ENCODE measurements at places on chromosomes 4 and X. TPM values are rescaled to one million over a fixed set of nuclear protein-coding genes. Genes with fewer than 3 reads are reported as not detected.

Gene CXCL10
- 3.0 TPM for polyA plus RNA-seq

Gene IL21
- not detected for polyA plus RNA-seq

Gene LDB2
- 180 TPM for polyA plus RNA-seq

Gene TRIM75
- polyA plus RNA-seq, result not detected

Gene ZAR1
- not detected for polyA plus RNA-seq

Gene NWD2
- not detected for polyA plus RNA-seq

Gene OPN1MW
- polyA plus RNA-seq, result not detected

- no peak for DNase-seq
These were observed 273.0 kb downstream of the PPP3CA start for GRCh38 chr4:101074326-101074725.

DNA sequence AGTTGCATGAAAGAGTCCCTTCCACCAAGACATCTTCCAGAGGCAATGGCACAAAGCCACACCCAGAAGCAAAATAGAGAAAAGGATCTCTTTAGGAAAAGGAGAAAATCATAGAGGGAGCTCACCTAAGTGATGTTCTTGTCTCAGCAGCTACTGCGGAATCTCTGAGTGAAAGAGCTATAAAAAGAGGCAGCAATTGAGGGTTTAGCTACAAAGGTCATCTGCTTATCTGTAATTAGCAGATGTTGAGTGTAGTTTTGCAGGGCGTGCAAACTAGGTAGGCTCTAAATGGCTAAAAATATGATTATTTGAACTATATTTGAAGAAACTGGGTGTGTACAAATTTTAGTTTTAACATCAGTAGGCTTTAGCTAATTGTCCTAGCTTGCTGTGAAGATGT is 276.0 kb downstream of the HS3ST1 start:
- DNase-seq, result no peak

GRCh38 chr4:173855015-173855414 is 325.0 kb upstream of the HAND2 start:
- no peak for DNase-seq

DNA sequence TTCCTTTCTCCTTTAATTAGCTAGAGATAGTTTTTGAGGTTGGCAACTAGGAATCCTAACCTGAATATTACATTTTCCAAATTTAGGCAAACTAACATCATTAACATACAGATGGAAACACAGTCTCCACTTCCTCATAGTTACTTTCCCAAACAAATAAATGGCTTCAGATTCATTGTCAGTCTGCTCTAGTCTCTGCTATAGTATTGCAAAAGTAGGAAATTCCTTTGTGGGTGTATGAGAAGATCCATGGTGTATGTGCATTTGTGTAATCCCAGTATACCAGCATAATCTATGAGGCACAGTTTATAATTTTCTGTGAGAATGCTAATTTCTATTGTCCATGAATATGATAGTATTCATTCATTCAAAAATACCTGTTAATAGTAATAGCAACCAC is 3.0 kb upstream of the NDP start:
- DNase-seq, result no peak

DNA sequence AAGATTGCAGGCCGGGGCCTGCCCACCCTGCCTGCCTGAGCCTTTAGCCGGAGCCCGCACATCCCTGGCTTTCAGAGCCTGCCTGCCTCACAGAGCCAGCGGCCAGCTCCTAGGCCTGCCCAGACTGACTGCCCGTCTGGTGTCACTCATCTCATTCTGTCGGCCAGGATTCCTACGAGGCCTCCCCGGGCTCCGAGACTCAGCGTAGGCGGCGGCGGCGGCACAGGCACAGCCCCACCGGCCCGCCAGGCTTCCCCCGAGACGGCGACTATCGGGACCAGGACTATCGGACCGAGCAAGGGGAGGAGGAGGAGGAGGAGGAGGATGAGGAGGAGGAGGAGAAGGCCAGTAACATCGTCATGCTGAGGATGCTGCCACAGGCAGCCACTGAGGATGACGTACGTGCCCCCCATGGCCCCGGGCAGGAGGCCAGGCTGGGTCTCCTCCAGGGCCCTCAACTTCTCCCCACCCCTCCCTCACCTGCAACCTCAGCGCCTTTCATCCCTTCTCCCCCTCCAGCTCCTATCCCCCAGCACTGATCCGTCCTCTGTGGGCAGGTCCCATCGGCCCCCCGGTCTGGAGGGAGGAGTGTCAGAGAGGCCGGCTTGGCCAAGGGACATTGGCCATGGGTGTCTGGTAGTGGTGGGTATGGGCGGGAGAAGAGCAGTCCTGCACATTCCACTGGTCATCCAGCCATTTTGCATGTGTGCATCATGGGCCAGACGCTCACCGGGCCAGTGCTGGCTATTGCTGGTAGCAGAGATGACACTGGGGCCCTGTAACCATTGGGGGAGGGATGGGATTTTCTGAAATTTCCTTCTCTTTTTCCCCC is 22.6 kb upstream of the UBA1 start:
- DNase-seq, result no peak

DNA sequence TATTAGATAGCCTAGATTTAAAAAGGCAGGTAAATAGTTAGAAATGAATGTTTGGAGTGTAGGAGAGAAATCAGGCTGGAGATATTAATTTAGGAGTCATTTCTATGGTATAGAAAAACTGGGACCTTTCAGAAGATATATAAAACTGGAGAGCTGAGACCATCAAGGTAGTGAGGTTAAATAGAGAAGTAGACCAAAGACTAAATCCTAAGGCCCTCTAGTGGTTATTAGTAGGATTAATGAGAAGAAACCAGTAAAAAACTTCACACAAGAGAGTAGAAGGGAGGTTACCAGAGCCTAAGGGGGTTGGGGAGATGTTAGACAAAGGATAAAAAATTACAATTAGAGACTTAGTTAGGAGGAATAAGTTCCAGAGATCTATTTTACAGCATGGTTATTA is 351.0 kb upstream of the SPANXN1 start:
- DNase-seq, result no peak

GRCh38 chr4:142832022-142832421 is 14.1 kb downstream of the INPP4B start:
- DNase-seq, result no peak

DNA sequence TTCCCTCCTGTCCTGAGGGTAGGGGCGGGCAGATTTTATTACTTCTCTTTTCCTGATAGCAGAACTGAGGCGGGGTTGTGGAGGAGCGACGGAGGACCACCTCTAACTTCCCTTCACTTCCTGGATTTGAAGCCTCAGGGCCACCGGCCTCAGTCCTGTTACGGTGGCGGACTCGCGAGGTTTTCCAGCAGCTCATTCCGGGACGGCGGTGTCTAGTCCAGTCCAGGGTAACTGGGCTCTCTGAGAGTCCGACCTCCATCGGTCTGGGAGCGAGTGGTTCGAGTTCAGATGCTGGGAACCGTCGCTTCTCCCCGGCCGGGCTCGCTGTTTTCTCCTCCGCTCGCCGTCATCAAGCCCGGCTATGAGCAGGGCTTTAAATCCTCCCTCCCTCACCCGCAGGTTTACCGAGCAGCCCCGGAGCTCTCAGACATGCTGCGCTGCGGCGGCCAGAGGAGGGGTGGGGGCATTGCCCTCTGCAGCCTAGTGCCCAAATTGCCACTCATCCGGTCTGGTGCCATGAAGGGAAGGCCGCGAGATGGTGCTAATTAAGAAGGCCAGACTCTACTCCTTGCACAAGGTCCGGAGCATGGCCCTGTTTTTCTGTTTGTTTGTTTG is 23.3 kb downstream of the HAND2 start:
- DNase-seq, result no peak

DNA sequence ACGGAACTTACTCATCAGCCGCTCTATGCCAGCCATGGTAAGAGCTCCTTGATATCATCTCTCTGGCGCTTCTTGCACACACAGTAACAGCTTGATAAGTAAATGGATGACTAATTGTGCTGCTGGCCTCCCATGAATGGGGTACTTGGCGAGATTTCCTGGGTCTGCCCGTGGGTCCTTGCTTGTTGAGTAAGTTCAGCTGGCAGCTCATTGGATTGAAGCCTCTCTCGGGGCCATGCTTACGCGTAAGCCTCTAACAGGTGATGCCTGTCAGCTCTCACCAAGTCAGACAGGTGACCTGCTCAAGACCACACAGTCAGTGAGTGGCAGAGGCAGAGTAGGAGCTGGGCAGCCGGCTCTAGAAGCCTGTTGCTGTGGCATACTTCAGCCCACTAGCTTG is 7.7 kb downstream of the NSG1 start:
- peak; percentile 11 for DNase-seq

GRCh38 chr4:113628711-113629110 is 132.8 kb downstream of the CAMK2D start:
- DNase-seq, result no peak

DNA sequence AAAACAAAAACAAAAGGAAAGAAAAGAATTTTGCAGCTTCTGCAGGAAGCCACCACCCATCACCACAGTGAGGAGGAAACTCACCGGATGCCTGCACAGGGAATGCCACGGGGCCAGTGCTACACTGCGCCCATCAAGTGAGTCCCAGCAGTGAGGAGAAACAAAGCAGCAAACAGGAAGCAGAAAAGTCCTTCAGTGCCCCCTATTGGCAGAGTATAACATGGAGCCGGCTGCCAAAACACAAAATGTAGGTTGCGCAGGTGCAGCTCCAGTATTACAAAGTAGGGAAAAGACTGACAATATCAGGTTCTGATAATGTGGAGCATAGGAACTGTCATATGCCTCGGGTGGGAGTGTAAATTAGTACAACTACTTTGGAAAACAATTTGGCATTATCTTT is 23.3 kb upstream of the SCML2 start:
- DNase-seq, result no peak

All from AG04450 (cell line).